Stimulated activated CD8-positive, alpha-beta memory T cell treated with anti-CD3 and anti-CD28 coated beads, Interleukin-2, amount 100 ng/mL, for 1 hour (primary cell): ENCODE measurements at places on chromosomes 13 and 19.

GRCh38 chr13:66430269-66430668, 799.9 kb downstream of the PCDH9 start:
- DNase-seq: no peak

DNA sequence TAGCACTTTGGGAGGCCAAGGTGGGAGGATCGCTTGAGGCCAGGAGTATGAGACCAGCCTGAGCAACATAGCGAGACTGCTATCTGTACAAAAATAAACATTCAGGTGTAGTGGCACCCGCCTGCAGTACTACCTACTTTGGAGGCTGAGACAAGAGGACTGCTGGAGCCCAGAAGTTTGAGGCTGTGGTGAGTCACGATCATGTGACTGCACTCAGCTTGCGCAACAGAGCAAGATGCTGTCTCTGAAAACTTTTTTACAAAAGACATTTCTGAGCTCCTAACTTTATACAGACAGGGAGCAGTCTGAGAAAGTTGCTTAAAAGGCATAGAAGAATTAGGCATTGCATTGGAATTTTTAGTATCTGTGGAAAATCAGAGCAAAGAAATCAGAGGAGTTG, 10.4 kb upstream of the TBC1D4 start:
- no peak for DNase-seq

DNA sequence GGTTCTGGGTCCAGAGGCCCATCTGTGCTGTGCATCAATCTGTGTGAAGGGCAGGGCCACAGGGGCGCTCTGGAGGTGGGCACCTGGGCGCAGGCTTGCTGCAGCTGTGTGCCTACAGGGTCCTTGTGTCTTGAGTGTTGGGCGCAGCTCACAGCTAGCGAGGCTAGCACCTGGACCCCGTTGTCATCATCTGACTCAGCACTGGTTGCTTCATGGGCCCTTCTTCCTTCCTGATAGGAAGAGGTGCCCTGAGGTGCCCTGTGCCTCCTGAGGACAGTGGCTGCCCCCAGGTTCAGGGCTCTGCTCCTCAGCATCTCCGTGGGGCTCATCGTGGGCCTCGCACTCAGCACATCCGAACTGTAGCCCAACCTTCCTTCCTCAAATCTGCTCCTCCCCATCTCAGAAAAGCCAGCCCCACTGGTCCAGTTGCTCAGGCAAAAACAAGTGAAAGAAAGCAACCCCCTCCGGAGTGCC, 54.8 kb downstream of the GATAD2A start:
- DNase-seq: no peak

GRCh38 chr13:23628250-23628649, 58.0 kb downstream of the TNFRSF19 start:
- DNase-seq: no peak

GRCh38 chr13:66348745-66349690, 881.1 kb downstream of the PCDH9 start:
- DNase-seq: no peak
